ENCODE measurements at places on chromosomes 12 and 14. TPM values are rescaled to one million over a fixed set of nuclear protein-coding genes. Genes with fewer than 3 reads are reported as not detected.

DNA sequence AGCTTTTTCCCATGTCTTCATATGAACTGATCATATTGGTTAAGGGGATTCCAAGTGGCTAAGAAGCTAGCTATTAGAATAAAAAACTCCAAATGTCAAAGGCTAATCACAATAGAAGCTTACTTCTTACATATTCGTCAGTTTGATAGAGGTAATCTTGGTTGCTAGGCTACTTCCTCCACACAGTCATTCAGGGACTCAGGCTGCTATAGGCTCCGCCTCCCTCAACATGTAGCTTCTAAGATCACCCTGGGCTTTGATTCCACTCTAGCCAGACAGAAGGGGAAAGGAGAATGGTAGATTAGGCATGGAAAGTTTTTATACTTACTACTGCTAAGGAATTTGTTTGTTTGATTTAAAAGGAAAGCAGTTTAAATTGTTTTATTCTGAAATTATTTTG, 207.9 kb downstream of the EFCAB11 start:
- H3K36me3 ChIP-seq = peaks cover 8% of the 10 kb centered on the region
- no peak overlapping the region for H3K27ac ChIP-seq
- no peak for DNase-seq
- H3K4me3 ChIP-seq = no peak overlapping the region

DNA sequence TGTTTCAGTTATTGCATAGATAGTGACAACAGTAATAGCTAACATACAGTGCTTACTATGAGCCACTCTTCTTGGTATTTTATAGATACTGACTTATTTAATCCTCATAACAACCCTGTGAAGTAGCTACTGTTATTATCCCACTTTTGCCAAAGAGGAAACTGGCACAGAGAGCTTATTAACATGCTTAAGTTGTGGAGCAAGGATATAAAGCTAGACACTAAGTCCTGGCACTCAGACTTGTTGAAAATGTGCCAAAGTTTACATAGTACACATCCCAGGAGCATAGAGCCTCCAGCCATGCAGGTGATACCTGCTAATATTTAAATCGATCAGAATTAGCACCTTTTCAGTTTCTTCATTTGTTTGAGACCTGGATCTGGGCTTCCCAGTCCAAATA, 41.8 kb downstream of the VEZT start:
- H3K27me3 ChIP-seq = no peaks in the 10 kb centered on the region
- DNase-seq = no peak
- H3K36me3 ChIP-seq = peaks cover 45% of the 10 kb centered on the region
- H3K27ac ChIP-seq = no peak overlapping the region
- no peaks in the 10 kb centered on the region for H3K4me1 ChIP-seq

DNA sequence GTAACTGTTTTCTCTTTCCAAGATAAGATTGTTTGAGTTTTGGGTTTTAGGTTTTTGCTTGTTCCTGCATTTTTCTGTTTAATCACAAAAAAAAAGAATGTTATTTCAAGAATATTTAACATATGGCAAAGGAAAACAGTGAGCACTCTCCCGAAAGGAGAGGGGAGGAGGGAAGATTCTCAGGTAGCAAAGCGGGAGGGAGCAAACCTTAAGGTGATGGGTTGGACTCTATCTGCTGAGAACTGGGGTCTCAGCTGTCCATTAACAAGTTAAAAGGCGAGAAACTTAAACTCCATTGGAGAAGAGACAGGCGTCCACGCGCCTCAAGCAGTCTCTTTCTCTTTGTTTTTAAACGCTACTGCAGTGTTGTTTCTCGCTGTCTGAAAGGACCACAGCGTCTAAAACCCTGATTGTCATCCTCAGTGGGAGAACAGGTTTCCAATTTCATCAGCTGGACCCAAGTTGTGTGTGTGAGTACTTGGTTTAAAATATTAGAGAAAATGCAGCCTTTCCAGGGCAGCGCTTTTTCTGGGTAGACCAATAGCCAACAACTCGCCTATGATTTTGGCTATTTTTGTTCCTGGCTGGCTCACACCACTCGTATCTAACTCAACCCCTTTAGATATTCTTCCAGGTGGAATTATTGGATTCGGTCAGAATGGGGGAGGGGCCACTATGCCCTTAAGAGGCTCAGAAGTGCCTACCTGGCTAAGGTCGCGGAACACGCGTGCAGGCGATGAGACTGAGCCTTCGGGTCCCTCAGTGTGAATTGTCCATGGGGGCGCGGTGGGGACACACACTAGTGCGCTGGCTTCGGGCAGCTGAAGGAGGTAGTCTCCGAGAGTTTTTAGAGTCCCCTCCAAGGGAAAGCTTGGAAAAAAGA, 8.2 kb downstream of the SIX1 start:
- no peak for DNase-seq
- H3K27ac ChIP-seq = no peak overlapping the region
- no peak overlapping the region for H3K4me3 ChIP-seq
- peaks cover 89% of the 10 kb centered on the region for H3K27me3 ChIP-seq

Gene AMDHD1
- total RNA-seq = 0.21 TPM

DNA sequence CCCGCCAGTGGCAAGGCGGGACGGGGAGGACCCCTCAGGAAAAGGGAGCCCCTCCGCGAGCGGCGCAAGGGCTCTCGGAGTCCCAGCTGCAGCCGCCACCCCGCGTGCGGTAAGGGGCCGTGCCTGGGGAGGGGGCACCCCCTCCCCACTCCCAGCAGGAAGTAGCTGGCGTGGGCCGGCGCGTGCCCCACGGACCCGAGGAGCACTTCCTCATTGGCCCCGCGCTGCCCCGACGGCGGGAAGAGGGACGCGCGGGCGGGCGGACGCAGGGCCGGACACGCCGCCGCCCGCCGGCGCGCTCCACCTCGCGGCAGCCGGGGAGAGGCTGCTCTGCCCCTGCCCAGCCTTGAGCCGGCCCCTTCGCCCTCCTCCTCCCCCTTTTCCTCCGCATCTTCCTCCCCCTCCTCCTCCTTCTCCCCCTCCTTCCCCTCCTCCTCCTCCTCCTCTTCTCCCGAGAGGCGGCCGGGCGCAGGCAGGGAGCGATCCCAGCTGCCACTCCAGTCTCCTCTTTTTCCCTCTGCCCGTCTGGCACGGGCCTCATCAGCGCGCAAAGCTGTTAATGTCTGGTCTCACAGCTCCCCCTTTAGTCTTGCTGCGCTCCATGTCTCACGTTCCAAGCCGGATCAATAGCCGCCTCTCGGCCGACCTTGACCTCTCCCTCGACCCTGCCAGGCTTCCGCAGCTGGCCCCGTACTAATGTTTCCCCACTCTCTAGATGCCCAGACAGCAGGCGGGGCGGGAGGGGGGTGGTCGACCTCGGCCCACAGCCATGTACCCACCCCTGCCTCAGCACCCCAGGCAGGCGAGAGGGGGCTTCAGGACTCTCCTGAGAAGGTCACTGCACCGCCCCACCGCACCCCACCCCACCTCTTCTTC, 2.6 kb upstream of the BCL11B start:
- peaks cover 25% of the 10 kb centered on the region for H3K27me3 ChIP-seq
- peak; percentile 85 for DNase-seq
- peaks cover 35% of the 10 kb centered on the region for H3K4me1 ChIP-seq
- peak overlapping the region; percentile 96 for H3K27ac ChIP-seq

DNA sequence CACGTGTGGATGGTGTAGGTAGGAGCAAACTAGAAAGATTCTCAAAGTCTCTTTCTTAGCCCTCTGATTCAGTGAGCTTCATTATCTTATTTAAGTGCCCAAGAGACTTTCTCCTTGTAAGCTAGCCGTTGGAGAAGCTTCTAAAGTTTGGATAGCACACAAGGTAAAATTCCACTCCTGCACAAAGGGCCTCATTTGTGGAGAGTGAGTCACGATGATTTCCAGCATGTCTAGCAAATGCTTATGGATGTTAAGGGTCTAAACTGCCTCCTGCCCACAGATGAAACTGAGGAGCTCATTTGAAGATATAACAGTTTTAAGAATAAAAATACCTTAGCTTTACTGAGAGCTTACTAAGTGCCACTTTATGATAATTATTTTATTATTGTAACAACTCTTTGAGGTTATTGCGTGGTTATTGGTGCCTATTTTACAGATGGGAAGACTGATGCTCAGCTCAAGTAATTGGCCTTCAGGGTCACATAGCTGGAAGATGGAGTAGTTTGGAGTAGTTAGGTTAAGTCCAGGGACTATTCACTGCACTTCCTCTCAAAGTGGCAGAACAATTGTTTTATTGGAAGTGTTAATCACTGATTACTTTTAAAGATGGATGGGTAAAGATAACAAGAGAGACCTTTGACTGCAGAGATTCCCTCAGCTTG, 78.7 kb upstream of the HIF1A start:
- no peak overlapping the region for H3K27ac ChIP-seq
- no peak for DNase-seq
- no peaks in the 10 kb centered on the region for H3K27me3 ChIP-seq
- H3K4me3 ChIP-seq = no peak overlapping the region
- no peaks in the 10 kb centered on the region for H3K36me3 ChIP-seq

DNA sequence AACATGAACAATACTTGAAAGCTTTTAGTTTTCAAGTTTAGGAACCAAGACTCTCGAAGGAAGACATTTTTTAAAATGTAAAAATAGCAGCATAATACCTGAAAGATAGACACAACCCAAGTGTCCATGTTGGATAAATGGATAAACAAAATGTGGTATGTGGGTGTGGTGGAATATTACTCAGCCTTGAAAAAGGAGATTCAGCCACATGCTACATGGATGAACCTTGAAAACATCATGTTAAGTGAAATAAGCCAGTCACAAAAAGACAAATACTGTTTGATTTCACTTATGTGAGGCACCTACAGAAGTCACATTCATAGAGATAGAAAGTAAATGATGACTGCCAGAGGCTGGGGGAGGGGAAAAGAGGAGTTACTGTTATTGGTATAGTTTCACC, 228.7 kb downstream of the FBXL14 start:
- no peak for DNase-seq
- H3K27ac ChIP-seq = no peak overlapping the region
- no peak overlapping the region for H3K4me3 ChIP-seq
- peaks cover 2% of the 10 kb centered on the region for H3K36me3 ChIP-seq
- peaks cover 3% of the 10 kb centered on the region for H3K4me1 ChIP-seq
- H3K27me3 ChIP-seq = no peaks in the 10 kb centered on the region

Gene KCNC2
- not detected for total RNA-seq

DNA sequence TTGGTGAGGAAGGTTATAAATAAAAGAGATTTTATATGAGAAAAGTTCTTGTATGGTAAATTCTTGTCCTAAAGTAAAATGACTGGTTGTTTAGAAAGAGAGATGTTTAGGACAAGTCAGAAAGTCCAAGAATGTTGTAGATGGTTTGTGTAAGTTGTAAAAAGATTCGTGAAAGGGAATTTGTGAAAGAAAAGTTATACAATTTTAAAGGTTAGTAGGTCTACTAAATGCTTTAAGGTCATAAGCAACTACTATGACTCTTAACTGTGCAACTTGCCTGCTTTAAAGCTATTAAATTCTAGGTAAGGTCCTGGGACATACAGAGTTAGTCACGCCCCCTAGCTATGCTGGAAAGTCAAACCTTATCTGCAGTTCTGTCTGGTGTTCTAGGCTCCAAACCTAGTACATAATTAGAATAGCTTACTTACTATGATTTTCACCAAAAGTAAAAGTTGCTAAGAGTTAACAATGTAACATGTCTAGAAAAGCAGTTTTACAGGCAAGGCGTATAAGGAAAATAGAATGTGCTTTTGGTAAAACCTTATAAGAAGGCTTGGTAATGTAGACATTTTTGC, 11.2 kb upstream of the DHRS2 start:
- H3K4me1 ChIP-seq = peaks cover 2% of the 10 kb centered on the region
- no peak overlapping the region for H3K27ac ChIP-seq
- peaks cover 3% of the 10 kb centered on the region for H3K27me3 ChIP-seq

Gene TRHDE
- total RNA-seq = not detected

Gene KLHL33
- total RNA-seq = not detected

GRCh38 chr12:92132288-92132687, 13.4 kb downstream of the BTG1 start:
- peak overlapping the region; percentile 94 for H3K27ac ChIP-seq
- peak; percentile 81 for DNase-seq
- H3K36me3 ChIP-seq = peaks cover 44% of the 10 kb centered on the region
- peak overlapping the region; percentile 82 for H3K4me3 ChIP-seq
- H3K27me3 ChIP-seq = no peaks in the 10 kb centered on the region
- H3K4me1 ChIP-seq = peaks cover 75% of the 10 kb centered on the region

Gene IL26
- 7.7 TPM for total RNA-seq

GRCh38 chr12:41521872-41522379, 333.8 kb downstream of the PDZRN4 start:
- H3K36me3 ChIP-seq = no peaks in the 10 kb centered on the region
- H3K4me1 ChIP-seq = peaks cover 2% of the 10 kb centered on the region
- H3K4me3 ChIP-seq = no peak overlapping the region
- no peaks in the 10 kb centered on the region for H3K27me3 ChIP-seq
- no peak for DNase-seq
- no peak overlapping the region for H3K27ac ChIP-seq

GRCh38 chr12:7917392-7918267, 18.4 kb downstream of the SLC2A3 start:
- no peak overlapping the region for H3K4me3 ChIP-seq
- peaks cover 43% of the 10 kb centered on the region for H3K36me3 ChIP-seq
- H3K4me1 ChIP-seq = peaks cover 20% of the 10 kb centered on the region
- no peaks in the 10 kb centered on the region for H3K27me3 ChIP-seq

Gene CCDC197
- not detected for total RNA-seq

Gene GDF3
- total RNA-seq = not detected

DNA sequence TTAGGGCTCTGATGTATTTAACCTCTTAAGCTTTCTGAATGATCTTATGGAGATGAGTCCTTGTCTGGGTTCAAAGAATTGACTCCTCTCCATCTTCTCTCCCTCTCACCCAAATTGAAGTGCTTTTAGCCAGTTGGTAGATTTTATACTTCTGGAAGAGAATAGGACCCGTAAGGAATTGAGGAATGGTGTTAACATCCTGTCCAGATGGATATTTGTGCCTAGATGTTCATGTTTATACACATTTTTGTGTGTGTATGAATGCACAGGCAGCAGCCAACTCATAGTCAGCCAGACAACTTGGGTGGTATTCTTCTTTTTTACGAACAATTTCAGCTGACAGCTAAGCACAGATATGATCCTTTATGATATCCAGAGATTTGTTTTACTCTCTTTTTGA, 449.6 kb upstream of the RGS6 start:
- no peak overlapping the region for H3K4me3 ChIP-seq
- no peaks in the 10 kb centered on the region for H3K27me3 ChIP-seq
- H3K4me1 ChIP-seq = peaks cover 35% of the 10 kb centered on the region
- H3K27ac ChIP-seq = no peak overlapping the region
- H3K36me3 ChIP-seq = peaks cover 37% of the 10 kb centered on the region
- peak; percentile 46 for DNase-seq

Gene MIP
- total RNA-seq = not detected

Gene RNF212B
- total RNA-seq = not detected

GRCh38 chr12:64718649-64719048, 40.6 kb downstream of the GNS start:
- no peak overlapping the region for H3K4me3 ChIP-seq
- peaks cover 48% of the 10 kb centered on the region for H3K36me3 ChIP-seq
- no peaks in the 10 kb centered on the region for H3K27me3 ChIP-seq

- H3K36me3 ChIP-seq = peaks cover 9% of the 10 kb centered on the region
- no peak overlapping the region for H3K27ac ChIP-seq
- no peak overlapping the region for H3K4me3 ChIP-seq
- H3K4me1 ChIP-seq = no peaks in the 10 kb centered on the region
These were observed 32.1 kb downstream of the SPATA7 start for GRCh38 chr14:88417594-88417993.

GRCh38 chr12:100324498-100324897, 32.4 kb upstream of the SLC17A8 start:
- DNase-seq = no peak
- no peak overlapping the region for H3K27ac ChIP-seq
- no peaks in the 10 kb centered on the region for H3K27me3 ChIP-seq
- H3K4me3 ChIP-seq = no peak overlapping the region

All from activated CD4-positive, alpha-beta T cell treated with anti-CD3 and anti-CD28 coated beads, Interleukin-2, amount 10 ng/mL, durations not matched to agents 24 days and 14 days (primary cell).